HTR-8/SVneo (cell line): ENCODE measurements at places on chromosomes 7 and 10.

DNA sequence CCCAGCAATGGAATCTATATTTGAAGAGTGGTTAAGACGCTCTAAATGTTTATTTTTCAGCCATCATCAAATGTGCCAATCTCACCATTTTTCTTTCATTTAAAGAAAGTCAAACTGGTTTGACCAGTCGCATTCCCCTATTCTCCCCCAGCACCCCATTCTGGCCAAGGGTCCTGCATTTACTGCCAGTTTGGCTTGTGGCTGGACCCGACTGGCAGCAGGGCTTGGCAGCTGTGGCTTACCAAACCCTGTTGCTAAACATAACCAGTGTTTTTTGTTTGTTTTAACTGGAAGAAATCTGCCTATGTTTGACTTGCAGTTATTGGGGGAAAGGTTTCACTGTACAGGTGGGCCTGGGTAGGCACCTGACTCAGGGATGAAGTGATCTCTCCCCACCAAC lies 116.3 kb downstream of the CYP26A1 start:
- no peak for DNase-seq

GRCh38 chr7:31699050-31699449 lies 12.0 kb downstream of the PPP1R17 start:
- DNase-seq, result no peak

- no peak for DNase-seq
These were observed 988 bp upstream of the EN2 start for GRCh38 chr7:155456738-155457543.

GRCh38 chr7:14630048-14630447 lies 272.5 kb downstream of the DGKB start:
- DNase-seq, result no peak

DNA sequence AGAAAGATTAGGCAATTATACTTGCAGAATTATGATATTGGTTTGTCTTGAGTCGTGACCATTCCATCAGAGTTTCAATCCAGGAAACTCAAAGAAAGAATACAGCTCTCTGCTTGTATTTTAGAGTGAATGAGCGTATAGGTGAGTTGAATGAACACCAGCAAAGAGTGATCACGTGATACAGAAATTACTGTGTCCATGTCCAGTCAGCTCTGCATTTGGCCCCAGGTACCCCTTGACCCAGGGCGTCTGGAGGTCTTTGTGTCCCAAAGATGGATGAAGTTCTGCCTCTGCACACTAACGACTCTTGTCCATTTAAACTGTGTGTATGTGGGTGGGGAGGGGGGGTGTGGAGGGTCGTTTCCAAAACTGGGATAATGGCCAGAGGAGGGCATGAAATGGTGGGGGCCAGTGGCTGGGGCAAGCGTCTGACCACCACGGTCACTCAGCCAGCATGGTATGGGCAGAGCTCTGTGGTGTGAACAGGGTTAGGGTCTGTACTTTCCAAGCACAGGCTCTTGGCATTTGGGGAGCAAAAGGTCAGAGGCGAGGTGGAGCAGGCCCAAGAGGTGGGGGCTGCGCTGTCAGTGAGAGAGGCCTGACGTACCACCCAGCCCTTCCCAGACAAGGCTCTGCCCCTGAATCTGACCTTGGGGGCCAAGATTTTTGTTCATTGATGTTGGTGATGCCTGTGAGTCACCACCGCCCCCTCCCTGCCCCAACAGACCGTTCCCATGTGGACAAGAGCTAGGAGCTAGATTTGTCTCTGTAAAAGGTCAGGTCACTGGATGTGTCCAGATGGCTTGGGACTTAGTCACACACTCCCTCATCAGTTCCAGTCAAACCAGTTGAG lies 1.4 kb downstream of the PTPRE start:
- DNase-seq, result peak; percentile 63

- no peak for DNase-seq
These were observed 36.8 kb upstream of the ANK3 start for GRCh38 chr10:60426425-60426824.

DNA sequence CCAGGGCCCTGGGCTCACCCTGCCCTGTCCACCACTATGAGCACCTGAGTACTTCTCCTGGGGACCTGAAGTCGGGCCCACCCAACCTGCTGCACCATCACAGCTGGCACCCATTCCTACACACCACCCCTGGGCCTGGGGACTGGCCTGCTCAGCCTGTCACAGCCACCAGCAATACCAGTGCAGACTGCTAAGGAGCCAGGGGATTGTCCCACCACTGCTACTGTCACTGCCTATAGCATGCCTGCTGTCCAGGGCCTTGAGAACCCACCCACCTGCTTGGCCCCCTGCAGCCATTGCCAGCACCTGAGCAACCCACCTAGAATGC lies 624.8 kb upstream of the FOXK1 start:
- no peak for DNase-seq

GRCh38 chr10:12838995-12839927 lies 162.3 kb downstream of the CCDC3 start:
- DNase-seq, result no peak

DNA sequence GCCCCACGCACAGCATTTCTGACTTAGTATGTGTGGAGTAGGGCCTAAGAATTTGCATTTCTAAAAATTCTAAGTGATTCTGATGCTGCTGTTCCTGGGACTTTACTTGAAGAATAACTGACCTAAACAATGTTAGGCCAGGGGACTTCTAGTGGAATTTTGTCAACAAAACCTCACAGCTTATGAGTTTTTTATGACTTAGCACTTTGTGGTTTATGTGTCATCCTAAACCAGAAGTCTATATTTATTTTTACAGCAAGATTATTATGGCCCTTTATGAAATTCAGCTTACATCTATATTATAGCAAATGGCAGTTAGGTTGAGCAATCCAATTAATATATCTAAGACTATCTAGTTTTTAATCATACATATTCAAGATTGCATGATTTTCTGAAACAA lies 24.6 kb upstream of the BET1 start:
- no peak for DNase-seq

DNA sequence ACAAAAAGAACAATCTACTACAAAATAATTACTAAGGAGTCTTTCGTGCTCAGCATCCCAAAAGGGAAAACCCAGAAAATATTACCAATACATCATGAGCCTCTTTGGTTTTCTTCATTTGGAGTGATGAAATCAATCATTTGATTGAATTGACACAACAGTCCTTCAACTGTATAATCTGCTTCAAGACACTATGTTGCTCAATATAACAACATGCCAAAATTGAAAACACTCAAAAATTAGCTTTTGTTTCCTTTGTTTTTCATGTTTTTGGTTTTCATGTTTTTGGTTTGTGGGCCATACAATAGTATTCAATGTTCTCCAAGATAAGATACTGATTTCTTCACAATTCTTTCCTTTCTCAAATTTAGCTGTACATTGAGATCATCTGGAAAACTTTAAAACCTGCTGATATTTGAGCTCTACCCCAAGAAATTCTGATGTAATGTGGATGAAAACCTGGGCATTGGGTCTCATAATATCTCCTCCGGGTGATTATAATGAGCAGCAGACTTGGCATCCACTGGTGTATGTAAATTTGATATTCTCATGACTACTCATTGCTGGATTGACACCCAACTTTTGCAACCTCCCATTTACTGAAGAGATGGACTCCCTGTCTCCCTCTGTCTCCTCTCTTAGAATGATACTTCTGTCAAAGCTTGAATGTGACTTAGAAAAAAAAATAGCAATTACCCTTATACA lies 4.6 kb downstream of the SOSTDC1 start:
- no peak for DNase-seq

DNA sequence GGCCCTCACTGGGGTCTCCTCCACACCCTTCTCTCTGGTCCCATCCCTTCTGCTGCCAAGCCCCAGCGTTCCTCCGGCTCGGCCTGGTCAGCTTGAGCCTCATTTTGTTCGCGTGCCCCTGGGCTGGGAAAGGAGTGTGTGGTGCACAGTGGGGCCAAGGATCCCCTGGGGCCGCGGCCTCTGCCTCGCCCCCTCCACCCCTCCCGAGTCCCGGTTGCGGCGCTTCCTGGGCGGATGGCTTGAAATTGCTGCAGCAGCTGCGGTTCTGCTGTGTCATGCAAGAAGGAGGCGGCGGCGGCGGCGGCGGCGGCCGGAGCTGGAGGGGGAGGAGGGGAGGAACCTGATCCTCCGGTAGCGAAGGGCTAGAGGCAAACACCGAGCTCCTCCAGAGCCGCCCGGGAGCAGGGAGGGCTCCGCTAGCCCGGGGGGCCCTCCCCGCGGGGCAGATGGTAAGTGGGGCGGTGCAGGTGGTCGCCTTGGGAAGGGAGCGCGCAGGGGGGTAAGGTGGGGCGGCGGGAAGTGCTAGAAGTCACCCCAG lies 217.8 kb upstream of the MKLN1 start:
- DNase-seq, result peak; percentile 41

DNA sequence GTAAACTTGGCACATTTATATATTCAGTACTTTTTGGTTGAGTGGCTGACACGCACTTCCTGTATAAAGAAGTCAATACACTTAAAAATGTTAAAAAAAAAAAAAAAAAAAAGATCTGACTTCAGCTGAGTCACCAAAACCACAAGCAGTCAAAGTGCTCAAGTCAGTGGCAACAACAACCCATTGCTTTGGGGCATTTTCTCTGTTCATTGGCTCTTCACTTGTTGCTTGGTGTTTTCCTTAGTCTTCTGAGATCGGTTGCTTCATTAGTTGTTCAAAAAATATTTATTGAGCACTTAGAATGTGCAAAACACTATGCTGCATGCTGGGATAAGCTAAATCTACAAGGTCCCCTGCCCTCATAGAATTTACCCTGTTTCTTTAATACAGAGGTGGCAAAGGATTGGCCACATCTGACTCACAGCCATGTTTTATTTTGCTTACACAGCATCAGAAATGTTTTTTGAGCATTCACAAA lies 63.7 kb downstream of the ZNRF2 start:
- peak; percentile 47 for DNase-seq

GRCh38 chr7:142308918-142309317 lies 51.1 kb upstream of the PRSS58 start:
- DNase-seq, result no peak

GRCh38 chr7:141789917-141790316 lies at the start of gene TAS2R5:
Gene TAS2R5, plus strand, starts transcription at chr7:141790217. Its CDS starts 145 bp downstream, at chr7:141790362.
- no peak for DNase-seq

- peak; percentile 42 for DNase-seq
These were observed 3.4 kb downstream of the HIPK2 start for GRCh38 chr7:139774376-139774775.

DNA sequence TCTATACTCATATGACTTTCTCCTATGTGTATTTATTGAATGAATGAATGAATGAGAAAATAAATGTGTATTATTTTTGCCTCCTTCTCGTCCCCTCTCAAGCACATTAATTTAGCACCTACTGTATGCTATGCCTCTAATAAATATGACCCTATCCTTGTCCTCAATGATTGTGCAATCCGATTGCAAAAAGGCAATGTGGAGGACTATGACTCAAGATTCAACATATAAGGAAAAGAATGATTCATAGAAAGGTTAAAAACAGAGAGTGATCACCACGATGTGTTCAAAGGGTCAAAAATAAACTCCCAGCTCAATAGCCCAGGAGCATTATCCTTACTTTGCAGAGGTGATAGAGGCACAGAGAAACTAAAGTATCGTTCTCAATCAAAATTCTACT lies 322.8 kb upstream of the SORCS1 start:
- no peak for DNase-seq

DNA sequence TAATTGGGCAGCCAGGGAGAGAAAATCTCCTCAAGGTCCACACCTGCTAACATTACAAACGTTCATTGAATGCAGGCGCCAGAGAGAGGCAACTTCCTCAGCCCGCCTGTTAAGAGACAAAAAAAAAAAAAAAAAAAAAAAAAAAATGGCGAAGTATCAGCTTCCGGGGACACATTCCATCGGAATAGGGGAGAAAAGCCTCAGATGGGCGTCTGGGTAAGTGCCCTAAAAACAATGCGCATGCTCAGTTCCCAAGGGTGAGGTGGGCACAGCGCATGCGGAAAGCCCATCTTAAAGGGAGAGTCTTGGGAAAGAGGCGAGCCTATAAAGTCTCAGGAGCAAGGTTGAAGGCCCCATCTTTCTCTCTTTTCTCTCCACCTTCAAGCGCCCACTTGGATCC lies 1139.7 kb upstream of the CELF2 start:
- no peak for DNase-seq

- no peak for DNase-seq
These were observed 7.2 kb downstream of the IKZF5 start for GRCh38 chr10:123001370-123001769.

DNA sequence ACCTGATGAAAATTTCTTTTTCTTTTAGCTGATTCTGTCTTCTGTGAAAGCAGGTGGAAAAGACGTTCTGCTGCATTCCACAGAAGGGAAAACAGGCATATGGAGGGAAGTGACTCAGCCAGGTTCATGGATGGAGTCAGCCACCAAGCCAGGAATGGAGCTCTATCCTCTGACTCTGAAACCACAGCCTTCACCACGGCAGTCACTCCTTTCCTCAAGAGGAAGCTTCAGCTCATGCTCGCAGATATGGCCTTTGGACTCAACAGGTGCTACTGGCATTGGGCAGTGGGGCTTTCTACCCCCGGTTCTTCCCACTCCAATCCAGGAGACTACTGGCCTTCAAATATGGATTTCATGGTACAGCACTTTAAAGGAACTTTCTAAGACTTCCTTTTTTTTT lies 11.5 kb upstream of the PLAU start:
- no peak for DNase-seq
